CD4-positive, alpha-beta T cell treated with Interleukin-2 at 100 ng/mL for 4 hours (primary cell): ENCODE measurements at places on chromosomes 12 and 14.
A peak's percentile ranks its signal among the peaks of the same experiment; 100 is the strongest.

- no peak for DNase-seq
Observed at GRCh38 chr12:124726596-124727263, 136.9 kb downstream of the SCARB1 start.

DNA sequence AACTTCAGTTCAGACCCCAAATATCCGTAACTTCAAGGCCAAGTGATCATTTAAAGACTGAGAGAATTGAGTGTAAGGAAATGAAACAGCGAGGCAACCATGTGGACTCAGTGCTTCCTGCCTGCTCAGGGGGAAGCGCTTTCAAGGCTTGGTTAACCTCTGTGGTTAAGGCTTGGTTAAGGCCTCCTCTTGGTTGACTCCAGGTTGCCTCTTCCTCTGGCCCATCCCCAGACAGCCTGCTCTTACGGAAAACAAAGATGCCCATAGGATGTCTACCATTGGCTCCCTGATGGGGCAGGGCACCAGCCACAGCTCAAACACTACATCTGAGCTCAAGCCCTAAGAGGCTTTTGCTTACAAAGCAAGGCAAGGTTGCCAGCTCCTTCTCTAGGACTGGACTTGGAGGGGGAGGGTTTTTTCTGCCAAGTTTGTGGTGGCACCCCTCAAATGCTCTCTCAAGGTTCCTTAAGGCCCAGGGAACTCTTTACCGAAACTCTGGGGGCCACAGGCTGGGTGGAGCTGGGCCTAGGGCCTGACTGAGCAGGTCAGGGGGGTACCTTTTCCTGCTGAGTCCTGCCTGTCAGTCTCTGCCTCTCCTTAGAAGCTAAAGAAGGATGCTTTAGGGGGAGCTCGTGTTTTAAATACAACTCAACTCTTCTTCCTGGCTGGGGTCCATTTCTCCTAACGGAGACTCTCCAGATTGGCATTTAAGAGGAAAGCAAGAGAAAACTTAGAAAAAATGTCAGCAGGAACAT is 13.7 kb downstream of the COL2A1 start:
- peak; percentile 48 for DNase-seq

GRCh38 chr12:83823386-83824045 is 1089.1 kb downstream of the SLC6A15 start:
- DNase-seq, result peak; percentile 1

GRCh38 chr12:13200841-13201240 is 4.3 kb downstream of the EMP1 start:
- no peak for DNase-seq

- no peak for DNase-seq
Observed at GRCh38 chr12:1418144-1418543, 176.2 kb downstream of the FBXL14 start.

- no peak for DNase-seq
Observed at GRCh38 chr12:73612551-73612950, 925.1 kb upstream of the ATXN7L3B start.

- no peak for DNase-seq
Observed at GRCh38 chr14:66507181-66507721, 696 bp upstream of the GPHN start.

GRCh38 chr14:25537846-25538455 is 488.0 kb upstream of the STXBP6 start:
- no peak for DNase-seq

DNA sequence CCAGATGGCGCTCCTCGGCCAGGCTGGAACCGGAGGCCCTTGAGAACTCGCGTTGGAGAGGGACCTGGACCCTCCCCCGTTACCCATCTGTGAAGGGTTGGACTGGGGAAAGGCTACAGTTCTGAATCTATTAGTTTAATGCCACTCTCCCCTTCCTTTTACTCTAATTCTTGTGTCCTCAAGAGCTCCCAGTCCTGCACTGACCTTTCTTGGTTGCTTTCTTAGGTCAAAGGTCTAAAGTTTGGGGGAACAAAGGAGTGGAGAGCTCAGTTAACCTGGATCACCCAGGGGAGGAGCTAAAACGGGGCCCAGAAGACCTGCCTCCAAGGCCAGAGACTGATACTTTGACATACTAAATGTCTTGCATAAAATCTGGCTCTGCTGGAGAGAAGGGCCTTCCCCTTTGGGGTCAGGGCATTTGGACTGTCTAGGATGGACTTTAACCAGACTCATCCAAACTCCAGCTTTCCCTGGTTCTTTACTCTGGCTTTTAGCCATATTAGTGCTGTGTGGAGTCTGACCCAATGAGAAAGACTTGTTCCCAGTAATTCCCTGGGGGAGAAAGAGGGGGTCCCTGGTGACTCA is 923 bp upstream of the MLF2 start:
- DNase-seq, result no peak

GRCh38 chr12:68259318-68259940 is 6.0 kb upstream of the IL22 start:
- peak; percentile 16 for DNase-seq

- no peak for DNase-seq
Observed at GRCh38 chr12:46910830-46911229, 85.0 kb upstream of the SLC38A4 start.

DNA sequence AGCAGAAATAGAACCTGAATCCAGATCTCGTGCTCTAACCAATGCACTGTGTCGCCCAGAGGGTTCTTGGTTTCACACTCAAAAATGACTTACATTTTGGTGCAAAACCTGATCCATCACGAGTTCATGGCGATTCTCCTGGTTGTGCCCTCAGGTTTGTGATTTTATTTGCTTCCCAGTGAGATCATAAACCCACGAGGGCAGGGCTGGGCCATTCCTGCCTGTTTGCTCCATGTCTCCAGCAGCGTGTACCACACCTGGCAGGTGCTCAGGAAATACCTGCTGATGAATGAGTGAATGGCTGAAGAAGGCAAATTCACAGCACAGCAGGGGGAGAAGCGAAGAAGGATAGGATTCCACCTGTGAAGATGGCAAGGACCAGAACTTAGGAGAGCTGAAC is 9.4 kb downstream of the ACACB start:
- no peak for DNase-seq

GRCh38 chr14:24678801-24679247 is 44.8 kb upstream of the GZMB start:
- peak; percentile 92 for DNase-seq

GRCh38 chr14:105414456-105415371 is 4.9 kb upstream of the MTA1 start:
- DNase-seq, result peak; percentile 47

GRCh38 chr12:11863478-11863906 is 207.2 kb upstream of the BCL2L14 start:
- no peak for DNase-seq

- DNase-seq, result no peak
Observed at GRCh38 chr12:15142711-15143110, 78.5 kb downstream of the RERG start.

DNA sequence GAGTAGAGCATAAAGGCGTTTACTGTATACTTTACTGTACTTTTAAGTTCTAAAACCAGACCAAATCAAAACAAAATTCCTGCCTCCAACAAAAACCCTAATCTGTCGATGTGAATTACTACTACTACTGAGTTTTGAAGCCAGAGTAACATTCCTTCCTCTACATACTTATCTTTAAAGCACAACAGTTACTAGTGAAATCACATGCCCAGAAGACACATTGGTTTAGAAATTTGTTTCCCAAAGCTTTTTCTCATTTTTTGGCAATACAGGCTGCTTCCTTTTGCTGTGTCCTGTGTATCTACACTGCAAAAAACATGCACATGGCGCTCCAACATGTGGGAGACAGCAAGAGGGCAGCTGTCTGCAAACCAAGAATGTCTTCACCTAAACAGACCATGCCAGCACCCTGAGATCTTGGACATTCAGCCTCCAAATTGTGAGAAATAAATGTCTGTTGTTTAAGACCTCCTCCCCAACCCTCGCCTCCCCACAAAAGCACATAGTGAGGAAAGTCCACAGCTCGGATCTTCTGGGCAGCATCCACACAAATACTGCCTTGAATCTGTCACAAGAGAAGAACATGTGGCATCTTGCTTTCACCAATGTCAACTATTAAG is 21.1 kb downstream of the SETD3 start:
- no peak for DNase-seq

DNA sequence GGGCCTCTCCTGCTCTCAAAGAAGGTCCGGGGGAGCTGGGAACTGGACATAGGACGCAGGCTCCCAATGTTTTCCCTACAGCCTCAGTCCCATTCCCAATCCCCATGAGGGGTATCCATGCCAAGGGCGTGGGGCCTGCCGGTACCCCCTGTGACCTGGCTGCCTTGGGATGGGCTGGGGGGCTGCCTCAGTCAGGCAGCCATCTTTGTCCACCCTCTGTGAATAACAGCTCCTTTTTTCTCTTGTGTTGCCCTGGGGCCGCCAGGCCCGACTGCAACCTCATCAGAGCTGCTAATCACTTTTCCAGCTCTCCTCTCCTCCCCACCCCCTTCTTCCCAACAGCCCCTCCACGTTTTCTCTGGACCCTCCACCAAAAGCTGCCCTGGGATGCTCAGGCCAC is 11.2 kb downstream of the FIGNL2 start:
- DNase-seq, result no peak

GRCh38 chr12:119182701-119183493 is 4.2 kb downstream of the HSPB8 start:
- no peak for DNase-seq

- no peak for DNase-seq
Observed at GRCh38 chr12:28097221-28097620, 93.0 kb upstream of the CCDC91 start.

- peak; percentile 47 for DNase-seq
Observed at GRCh38 chr12:121992059-121992879, 29.4 kb upstream of the BCL7A start.

DNA sequence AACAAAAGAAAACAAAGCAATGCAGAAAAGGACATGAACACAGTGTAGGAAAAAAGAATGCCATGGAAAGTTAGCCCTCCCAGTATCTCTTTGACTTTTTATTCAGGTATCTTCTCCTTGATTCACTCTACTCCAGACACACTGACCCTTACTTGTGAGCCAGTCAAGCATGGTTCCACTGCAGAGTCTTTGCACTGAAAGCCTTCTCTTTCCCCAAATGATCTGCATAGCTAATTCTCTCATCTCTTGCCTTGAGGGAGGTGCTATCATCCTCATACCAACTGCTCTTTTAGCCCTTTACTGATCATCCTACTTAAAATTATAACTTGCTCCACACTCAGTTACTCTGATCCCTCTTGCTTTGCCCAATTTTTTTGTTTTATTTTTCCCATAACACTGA is 101.2 kb upstream of the SLC16A7 start:
- DNase-seq, result no peak

GRCh38 chr12:18400186-18400585 is 138.9 kb downstream of the PIK3C2G start:
- no peak for DNase-seq

- DNase-seq, result no peak
Observed at GRCh38 chr14:100732766-100733100, 6.0 kb downstream of the DLK1 start.

DNA sequence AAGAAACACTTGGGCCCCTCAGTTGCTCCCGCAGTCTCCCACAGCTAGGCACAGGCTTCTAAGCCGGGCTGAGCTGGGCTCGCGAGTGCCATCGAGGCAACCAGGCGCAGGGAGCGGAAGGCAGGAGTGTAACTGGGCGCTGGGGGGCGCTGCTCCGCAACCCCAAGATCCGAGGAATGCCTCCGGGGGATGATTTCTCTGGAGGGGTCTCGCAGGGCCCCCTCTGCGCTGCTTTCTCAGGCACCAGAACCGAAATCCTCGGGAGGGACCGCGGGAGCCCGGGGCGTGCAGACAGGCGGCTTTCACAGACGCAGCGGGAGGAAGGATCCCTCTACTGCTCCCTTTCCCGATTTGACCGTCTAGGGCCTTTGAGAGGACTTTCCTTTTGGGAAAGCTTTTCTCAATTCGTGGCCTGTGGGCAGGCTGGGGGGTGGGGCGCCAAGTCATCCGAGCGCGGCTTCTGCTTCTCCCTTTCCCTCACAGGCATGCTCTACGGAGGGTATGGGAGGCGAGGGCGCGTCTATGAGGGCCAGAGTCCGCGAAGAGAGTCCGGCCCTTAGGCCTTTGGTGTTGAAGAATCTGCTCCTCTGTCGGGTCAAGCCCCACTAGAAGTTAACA is 4.3 kb upstream of the NKX2-1 start:
- no peak for DNase-seq
